AG08395 (cell line): ENCODE measurements at places on chromosomes 2 and 18.

- DNase-seq: no peak
Observed at GRCh38 chr2:174749793-174750192, 14.5 kb downstream of the CHRNA1 start.

DNA sequence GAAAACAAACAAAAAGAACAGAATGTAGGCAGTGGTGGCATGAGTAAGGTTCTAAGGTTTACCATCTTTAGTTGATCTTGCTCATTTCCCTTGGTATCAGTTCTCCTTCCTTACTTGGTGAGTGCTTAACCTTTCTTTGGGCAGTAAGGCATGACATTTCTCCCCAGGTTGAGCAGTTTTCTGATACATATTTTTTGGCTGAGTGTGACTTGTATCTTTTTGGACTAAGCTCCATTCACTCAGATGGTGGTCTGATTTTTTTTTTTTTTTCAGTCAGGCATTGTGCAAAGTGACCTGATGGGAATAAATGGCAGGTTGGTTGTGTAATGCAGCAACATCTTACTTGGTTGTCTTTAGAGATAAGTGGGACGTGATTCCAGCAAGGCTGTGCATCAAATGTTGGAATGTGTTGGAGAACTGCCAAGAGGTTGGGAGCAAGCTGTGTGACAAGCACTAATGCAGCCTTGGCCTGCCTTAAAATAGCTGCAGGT is 15.1 kb downstream of the SPTBN1 start:
- DNase-seq: no peak

DNA sequence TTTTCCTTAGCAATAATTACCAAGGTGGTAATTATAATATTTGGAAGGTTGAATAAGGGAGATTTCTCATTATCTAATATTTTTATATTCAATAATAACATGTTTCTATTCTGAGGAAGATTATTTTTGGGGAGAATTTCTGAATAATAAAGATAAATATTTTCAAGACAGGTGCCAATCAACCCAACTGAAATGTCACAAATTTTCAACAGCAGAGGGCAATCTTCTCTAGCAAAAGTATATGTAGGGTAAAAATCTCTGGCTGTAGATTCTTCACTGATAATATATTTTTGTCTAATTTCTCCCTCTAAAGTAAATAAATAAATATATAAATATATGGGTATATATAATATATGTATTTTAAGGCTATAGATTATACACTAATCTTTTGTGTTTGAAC is 1187.2 kb upstream of the CRIM1 start:
- DNase-seq: no peak

GRCh38 chr18:35703043-35703688 is 121.6 kb downstream of the GALNT1 start:
- no peak for DNase-seq

- DNase-seq: no peak
Observed at GRCh38 chr2:47815764-47816163, 32.8 kb downstream of the MSH6 start.

DNA sequence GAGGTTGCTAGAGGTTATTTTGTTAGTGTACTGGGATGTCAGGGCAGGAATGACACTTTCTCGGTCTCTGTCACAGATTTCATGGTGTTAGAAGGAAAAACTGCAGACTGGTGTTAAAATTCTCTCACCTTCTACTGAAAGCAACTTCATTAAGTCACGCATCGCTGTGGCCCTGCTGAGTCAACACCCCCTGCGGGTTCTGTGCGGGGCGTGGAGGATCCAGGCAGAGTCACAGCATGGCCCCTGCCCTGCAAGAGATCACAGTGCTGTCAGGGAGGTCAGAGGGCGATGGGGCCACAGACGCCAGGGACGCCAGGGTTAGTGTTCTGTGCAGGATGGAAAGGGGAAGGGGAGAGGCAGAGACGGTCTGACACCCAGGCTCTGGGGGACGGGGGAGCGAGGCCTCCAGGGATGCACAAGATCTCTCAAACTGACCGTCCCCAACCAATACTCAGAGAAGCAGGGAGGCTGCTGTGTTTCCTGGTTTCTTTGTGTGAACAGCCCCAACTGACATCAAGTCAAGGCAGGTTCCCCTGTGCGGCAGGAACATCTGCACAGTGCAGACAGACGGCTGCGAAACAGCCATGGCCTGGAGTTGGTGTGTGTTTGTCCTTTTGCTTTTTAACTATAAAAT is 354.9 kb upstream of the SALL3 start:
- no peak for DNase-seq

GRCh38 chr2:176412136-176412535 is 142.9 kb downstream of the MTX2 start:
- DNase-seq: no peak

- DNase-seq: no peak
Observed at GRCh38 chr2:239156516-239157265, 244.1 kb downstream of the HDAC4 start.

- DNase-seq: no peak
Observed at GRCh38 chr2:869357-869871, 81.2 kb upstream of the SNTG2 start.

DNA sequence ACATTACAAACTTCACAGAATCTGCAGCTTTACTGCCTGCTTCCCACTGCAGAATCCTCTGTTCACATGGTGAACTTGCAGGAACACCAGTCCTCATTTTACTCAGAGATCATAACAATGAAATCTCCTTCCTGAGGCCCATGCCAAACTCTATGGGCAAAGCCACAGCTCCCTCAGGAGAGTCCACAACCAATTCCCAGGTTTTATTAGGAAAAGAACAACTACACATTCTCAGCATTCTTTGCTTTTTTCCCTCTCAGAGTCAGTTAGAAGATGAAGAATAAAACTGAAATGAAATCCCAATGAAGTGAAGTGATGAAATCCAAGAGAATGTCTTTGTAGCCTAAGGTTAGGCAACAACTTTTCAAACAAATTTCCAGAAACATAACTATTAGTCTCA is 233.7 kb downstream of the DSEL start:
- DNase-seq: peak; percentile 29

DNA sequence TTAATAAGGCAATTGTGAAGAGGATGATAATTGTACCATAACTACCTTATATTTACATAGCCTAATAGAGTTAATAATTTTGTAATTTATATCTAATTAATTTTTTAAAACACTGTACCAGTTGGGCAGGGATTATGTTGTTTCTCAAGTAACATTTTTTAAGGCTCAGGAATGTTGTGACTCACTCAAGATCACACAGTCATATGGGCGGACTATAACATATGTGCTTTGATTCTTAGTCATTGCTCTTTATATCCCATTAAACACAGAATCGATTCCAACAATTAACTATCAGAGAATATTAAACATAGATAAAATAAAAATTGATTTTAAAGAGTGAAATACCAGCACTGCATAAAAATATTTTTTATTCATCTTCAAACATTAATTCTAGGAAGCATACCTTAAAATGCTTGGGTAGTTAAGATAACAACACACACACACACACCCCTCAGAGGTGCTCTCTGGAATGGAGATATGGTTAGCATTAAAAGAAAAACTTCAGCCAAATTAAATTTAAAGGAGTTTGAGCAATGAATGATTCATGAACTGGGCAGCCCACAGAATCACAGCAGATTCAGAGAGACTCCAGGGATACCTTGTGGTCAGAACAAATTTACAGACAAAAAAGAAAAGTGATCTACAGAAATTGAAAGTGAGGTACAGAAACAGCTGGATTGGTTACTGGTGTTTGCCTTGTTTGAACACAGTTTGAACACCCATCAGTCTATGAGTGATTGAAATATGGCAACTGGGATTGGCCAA is 869.4 kb upstream of the ID2 start:
- DNase-seq: peak; percentile 53

DNA sequence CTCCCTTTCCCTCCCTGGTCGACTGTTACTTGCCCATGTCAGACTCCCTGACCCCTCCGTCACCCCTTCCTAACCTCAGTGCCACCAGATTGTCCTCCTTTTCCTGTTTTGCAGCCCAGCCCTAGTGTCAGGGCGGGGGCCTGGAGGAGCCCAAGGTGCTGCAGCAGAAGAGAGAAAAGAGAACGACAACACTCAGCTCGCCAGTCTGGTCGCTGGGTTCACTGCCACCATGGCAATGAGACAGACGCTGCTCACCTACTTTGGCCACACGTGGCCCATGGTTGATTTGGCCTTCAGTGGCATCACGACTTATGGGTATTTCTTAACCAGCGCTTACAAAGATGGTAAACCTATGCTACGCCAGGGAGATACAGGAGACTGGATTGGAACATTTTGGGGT is 108.4 kb upstream of the RMDN2 start:
- no peak for DNase-seq

DNA sequence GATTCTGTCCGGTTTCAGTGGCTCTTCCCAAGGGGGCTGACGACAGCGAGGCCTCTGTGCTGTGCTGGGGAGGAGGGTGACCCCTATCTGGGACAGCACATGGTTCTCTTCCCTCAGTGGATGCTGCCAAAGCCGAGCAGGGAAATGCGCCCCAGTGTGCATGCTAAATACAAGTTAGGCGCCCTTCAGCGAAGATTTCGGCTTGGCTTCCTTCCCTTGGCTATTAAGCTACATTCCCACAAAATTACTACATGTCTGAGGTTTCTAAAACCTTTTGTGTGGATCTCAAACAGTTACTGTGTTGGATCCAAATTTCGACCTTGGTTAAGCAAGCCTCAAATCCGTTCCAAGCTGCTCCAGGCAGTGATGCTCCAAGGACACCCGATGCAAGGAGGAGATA is 440.3 kb downstream of the NRXN1 start:
- no peak for DNase-seq

DNA sequence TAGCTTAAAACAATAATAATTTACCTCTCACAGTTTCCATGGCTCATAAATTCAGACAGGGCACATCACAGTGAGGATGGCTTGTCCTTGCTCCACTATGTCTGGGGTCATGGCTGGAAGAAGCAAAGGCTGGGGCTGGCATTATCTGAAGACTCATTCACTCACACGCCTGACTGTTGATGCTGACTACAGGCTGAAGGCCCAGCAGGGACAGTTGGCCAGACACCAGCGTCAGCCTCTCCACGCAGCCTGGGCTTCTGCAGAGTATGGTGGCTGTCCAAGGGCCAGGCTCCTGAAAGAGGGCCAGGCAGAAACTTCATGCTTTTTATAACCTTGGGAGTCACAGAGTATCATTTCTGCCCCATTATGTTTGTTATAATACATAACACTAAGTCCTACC is 33.4 kb downstream of the YPEL5 start:
- DNase-seq: no peak

DNA sequence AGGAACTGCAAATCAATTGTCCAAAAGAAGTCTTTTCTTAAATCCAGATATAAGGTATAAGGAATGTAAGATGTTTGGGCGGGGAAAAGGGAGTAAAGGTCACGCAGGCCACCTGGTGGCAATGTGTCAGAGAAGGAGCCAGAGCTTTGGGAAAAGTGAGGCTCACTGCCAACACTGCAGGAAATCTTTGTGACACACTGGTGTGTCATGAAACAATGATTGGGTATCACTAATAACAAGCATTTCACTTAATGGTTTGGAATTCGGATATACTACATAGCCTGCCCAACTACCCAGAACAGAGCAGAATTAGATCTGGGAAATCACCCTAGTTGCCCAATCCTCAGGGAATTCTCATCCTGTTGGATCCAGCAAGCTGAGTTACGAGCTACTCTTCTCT is 61.0 kb downstream of the RBMS1 start:
- peak; percentile 36 for DNase-seq

GRCh38 chr2:204913854-204914464 is 368.7 kb downstream of the PARD3B start:
- DNase-seq: no peak

GRCh38 chr2:159859583-159859982 is 61.6 kb upstream of the CD302 start:
- DNase-seq: no peak

DNA sequence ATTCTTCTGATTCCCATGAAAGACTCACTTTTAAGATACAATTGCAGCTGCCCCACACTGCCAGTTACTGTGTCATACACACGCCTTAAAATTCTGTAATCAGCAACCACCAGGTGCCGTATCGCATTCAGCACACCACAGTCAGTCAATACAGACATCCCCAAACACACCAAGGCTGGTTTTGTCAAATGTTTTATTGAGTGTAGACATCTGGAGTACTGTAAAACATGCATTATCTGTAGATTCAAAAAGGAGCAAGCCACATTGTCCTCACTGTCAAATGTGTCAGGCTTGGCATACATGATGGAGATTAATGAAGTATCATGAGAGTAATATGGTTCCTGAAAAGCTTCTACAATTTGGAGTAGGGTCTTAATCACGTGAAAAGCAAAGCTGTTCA is 109.7 kb upstream of the SP3 start:
- DNase-seq: no peak

- no peak for DNase-seq
Observed at GRCh38 chr2:109343460-109343859, 214.5 kb downstream of the SH3RF3 start.

GRCh38 chr2:188810586-188810985 is 163.6 kb upstream of the COL3A1 start:
- no peak for DNase-seq

- DNase-seq: no peak
Observed at GRCh38 chr2:7860693-7861092, 821.2 kb upstream of the ID2 start.

DNA sequence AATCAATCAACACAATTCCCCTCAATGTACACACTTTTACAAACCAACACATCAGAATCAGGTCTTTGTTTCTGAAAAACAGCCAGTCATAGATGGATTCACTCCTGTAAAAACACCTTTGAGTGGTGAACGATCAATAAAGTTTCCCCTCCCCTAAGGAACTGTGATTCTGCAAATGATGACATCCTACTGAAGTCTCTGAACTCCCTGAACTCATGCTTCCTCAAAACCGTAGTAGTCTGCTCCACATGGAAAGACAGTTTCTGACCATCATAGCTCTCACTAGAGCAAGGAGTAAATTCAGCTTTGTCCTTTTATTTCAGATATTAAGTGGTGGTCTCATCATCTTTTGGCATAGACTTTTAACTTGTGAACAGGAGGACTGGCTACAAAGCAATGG is 43.5 kb upstream of the ACTR3 start:
- DNase-seq: no peak

- peak; percentile 2 for DNase-seq
Observed at GRCh38 chr2:171141320-171141719, 19.4 kb downstream of the TLK1 start.

DNA sequence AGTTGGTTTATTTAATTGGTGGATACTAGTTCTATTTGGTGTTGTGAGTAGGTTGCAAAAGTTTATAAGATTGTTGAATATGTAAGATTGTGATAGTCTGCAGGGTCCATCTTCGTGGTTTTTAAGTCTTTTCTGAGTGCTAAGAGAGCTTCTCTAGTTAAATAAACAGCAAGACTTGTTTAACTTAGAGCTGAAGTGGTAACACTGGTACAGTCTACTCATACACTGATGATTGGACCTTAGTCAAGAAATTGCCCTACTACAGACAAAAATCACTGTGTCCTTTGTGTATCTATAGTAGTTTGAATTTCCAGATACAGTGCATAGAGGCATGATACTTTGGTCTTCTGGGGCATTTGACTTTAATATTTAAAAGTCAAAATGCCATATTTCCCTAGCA is 94.6 kb downstream of the PHLPP1 start:
- no peak for DNase-seq

- DNase-seq: no peak
Observed at GRCh38 chr2:79770926-79771325, 258.1 kb downstream of the CTNNA2 start.
